ENCODE measurements at places on chromosomes 2 and 18. TPM values are rescaled to one million over a fixed set of nuclear protein-coding genes. Genes with fewer than 3 reads are reported as not detected.

The ALK gene
- total RNA-seq, result 1.6 TPM

The FAM237A gene
- total RNA-seq, result not detected

The PIEZO2 gene
- 4.1 TPM for total RNA-seq

GRCh38 chr2:64166212-64166611 is 22.0 kb upstream of the PELI1 start:
- H3K36me3 ChIP-seq, result no peaks in the 10 kb centered on the region
- H3K27me3 ChIP-seq, result no peaks in the 10 kb centered on the region
- no peak overlapping the region for H3K27ac ChIP-seq
- DNase-seq, result no peak

DNA sequence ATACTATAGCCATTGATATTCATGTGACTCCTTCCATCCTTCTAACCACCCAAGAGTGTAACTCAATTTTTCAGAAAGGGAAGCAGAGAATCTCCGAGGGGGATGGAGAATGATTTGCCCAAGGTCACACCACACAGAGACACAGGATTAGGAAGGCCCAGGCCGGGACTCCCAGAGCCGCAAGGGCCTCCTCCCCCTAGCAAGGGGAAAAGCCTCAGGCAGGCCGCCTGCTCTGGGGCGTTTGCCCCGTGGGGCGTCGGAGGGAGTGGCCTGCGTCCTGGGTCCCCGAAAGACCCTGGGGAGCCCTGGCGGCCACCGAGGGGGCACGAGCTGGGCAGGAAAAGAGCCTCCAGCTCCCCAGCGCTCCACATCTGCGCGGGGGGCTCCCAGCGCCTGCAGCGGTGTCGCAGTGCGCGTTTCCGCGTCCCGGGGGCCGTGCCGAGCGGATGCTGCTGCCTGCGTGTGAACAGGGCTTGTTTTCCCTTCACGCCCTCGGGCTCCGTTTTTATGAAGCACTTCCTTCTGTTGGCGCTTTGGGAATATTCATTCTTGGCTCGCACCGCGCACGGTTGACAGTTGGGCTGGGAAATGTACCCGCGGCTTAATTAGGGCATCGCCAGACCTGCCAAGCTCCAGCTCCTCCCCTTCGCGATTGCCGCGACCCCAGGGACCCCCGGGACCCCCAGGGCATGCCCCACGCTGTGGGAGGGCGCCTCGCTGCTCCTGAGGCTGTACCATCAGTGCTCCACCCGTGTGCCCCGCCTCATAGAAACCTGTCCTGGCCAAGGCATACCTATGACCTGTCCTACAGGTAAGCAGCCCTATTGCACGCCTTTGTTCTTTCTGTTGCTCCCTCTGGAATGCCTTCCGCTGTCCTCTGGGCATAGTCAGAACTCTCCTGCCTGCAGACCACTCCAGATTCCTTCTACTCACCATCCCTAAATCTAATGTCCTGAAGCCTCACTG is 158.9 kb upstream of the GLI2 start:
- H3K27me3 ChIP-seq, result peaks cover 10% of the 10 kb centered on the region
- H3K27ac ChIP-seq, result no peak overlapping the region
- no peaks in the 10 kb centered on the region for H3K36me3 ChIP-seq

DNA sequence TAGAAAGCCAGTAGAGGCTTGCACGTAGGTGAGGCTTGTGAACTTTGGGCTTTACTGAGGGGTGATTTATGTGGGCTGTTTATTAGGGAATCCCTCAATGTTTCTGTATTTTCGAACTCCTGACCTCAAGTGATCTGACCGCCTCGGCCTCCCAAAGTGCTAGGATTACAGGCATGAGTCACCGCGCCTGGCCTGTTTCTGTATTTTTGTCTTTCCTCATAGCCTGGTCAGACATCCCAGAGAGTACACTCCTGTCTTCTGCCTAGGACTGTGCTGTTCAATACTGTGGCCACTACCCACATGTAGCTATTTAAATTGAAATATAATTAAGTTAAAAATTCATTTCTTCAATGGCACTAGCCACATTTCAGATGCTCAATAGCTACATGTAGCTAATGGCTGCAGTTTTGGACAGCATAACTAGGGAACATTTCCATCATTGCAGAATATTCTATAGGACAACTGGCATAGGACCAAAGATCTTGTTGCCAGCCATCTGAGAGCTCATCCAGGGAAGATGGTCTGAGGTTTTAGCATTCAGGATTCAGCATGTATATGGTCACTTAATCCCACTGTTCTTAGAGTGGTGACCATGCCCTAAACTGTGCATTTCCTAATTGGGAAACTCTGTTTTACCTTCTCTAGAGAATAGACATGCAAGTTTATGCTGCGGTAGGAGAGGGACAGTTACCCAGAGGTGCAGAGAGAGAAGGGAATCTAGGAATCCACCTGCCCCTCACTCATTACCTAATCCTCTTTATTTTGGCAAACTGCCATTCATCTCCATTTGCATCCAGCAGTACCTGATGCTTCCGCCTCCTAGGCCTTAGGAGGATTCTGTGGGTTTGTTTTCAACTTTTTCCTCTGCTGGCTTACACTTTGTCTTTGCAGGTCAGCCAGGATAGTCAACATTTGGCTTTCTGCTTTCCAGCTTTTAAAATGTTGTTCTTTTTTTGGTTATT is 64.4 kb downstream of the LCLAT1 start:
- no peaks in the 10 kb centered on the region for H3K27me3 ChIP-seq
- DNase-seq, result no peak
- H3K36me3 ChIP-seq, result no peaks in the 10 kb centered on the region
- peaks cover 53% of the 10 kb centered on the region for H3K4me1 ChIP-seq
- H3K4me3 ChIP-seq, result no peak overlapping the region

- H3K4me1 ChIP-seq, result no peaks in the 10 kb centered on the region
- H3K4me3 ChIP-seq, result no peak overlapping the region
- H3K27me3 ChIP-seq, result no peaks in the 10 kb centered on the region
- H3K36me3 ChIP-seq, result no peaks in the 10 kb centered on the region
Observed at GRCh38 chr2:58930537-58930936, 689.4 kb upstream of the FANCL start.
